ENCODE measurements at places on chromosomes 12 and 14. TPM values are rescaled to one million over a fixed set of nuclear protein-coding genes. Genes with fewer than 3 reads are reported as not detected.

LHX5 gene
- polyA plus RNA-seq: not detected

RDH12 gene
- polyA plus RNA-seq: 0.44 TPM

FOXA1 gene
- polyA plus RNA-seq: 8.4 TPM

TMED8 gene
- polyA plus RNA-seq: 2.2 TPM

PRB2 gene
- not detected for polyA plus RNA-seq

SLCO1B1 gene
- polyA plus RNA-seq: not detected

GPR135 gene
- 0.39 TPM for polyA plus RNA-seq

LMNTD1 gene
- polyA plus RNA-seq: not detected

CLEC7A gene
- 4.5 TPM for polyA plus RNA-seq

Measured in small intestine (tissue), 16 donors.